ENCODE measurements at places on chromosomes 4 and X. TPM values are rescaled to one million over a fixed set of nuclear protein-coding genes. Genes with fewer than 3 reads are reported as not detected.

The CACNA1F gene
- 27.9 TPM for total RNA-seq

The AKAP14 gene
- not detected for total RNA-seq

The APBB2 gene
- 112 TPM for total RNA-seq

The ESX1 gene
- total RNA-seq = not detected

The UGT2B11 gene
- total RNA-seq = not detected

The VCX3B gene
- total RNA-seq = not detected

The MAGEB2 gene
- total RNA-seq = not detected

The C1GALT1C1 gene
- total RNA-seq = 29.3 TPM

The PPBP gene
- 17.5 TPM for total RNA-seq

Data from camera-type eye (tissue), 1 donor.